Stimulated activated CD8-positive, alpha-beta memory T cell treated with anti-CD3 and anti-CD28 coated beads, Interleukin-4, amount 100 ng/mL, for 1 hour (primary cell): ENCODE measurements at places on chromosomes 1 and 21.

DNA sequence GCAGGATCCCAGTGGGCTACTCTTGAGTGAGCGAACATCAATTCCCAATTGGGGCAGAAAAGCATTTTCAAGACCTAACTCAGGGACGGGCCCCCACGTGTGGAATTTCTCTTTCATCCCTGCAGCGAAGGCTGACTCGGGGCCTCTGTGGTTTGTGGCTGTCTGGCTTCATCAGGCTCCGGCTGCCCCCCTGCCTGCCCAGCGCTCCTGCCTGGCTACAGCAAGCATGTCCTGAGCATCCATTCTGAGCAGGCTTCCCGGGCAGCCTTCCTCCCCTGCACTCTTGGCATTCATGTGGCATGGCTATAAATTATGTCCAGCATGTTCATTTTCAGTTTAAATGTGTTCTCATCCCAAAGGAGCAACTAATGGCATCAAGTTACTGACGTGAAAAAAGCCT, 588.1 kb downstream of the KIF26B start:
- no peak for DNase-seq

DNA sequence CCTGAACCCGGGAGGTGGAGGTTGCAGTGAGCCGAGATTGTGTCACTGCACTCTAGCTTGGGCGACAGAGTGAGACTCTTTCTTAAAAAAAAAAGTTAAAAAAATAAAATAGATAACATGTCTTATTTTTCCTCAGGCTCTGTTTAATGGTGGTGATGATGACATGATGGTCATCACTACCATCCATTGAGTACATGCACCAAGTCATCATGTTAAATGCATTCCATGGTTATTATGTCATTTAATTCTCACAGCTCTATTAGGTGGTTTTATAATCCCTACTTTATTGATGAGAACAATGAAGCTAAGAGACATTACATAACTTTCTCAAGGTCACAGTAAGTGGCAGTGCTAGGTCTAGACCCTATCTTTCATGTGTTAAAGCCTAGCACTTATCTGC, 34.4 kb upstream of the MAB21L3 start:
- no peak for DNase-seq

DNA sequence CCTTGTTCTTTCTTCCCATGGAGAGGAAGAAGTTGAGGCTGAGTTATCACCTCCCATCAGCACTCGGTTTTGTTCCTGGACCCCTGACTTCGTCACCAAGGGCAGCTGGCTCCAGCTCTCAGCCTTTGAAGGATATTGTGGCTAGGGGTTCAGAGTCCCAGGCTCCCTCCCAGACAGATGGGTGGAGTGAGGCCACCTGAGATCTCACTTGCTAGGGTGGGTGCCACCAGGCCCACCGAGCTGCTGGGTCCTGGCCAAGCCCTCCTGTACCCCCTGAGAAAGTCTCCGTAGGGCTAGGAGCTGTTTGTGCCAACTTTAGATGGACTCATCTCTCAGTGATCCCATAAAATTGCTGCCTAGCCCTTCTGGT, 6.9 kb downstream of the MX2 start:
- DNase-seq, result no peak

DNA sequence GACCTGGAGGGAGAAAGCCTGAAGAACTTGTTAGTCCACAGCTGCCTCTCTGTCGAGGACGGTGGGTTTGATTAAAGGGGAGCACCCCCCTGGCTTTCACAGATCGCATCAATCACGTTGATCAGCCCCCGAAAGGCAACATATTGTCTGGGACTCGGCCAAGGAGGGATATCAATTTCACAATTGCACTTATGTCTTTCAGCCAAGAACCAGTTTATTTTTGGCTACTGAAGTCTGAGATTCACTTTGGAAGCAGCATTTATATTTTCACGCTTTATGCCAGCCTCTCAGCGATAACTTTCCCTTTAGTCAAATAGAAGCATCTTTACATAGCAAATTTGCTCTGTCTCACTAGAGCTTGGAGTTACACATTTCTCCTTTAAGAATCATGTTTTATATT, 253.2 kb upstream of the RRP15 start:
- DNase-seq, result no peak

GRCh38 chr1:23613191-23614031, 54.1 kb upstream of the ID3 start:
- no peak for DNase-seq

- no peak for DNase-seq
Observed at GRCh38 chr1:18183533-18183932, 75.9 kb downstream of the IGSF21 start.

DNA sequence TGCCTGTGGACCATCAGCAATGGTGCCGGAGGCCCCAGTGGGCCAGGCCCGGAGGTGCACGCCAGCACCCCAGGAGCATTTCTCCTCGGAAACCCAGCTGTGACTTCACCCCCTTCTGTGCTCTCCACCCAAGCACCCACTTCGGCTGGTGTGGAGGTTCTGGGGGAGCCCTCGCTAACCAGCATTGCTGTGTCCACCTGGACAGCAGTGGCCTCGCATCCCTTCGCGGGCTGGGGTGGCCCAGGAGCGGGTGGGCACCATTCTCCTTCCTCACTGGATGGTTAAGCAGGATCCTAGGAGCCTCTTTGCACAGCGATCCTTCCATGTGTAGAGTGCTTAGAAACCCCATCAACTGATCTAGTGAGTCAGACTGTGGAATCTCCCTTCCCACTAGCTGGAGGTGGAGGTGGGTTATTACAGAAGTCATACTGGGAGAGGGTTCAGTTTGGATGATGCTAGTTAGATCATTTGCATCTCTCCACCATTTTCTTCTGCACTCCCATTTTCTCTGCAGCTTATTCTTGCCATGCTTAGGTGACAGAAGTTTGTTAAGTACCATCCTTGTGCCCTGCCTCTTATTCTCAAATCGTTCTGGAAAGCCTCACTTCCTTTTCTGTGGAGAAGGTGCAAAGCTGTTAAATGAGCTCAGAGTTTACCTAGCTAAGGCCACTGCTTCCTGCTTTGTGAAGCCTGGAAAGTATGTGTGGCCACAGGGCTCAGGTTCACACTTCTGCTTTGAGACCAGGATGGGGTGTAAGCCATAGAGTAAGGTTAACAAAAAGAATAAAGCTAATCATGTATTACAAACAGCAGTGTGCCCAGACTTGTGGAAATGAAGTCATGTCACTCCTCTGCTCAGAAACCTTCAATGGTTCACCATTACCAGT, 32.3 kb downstream of the TBX19 start:
- no peak for DNase-seq

DNA sequence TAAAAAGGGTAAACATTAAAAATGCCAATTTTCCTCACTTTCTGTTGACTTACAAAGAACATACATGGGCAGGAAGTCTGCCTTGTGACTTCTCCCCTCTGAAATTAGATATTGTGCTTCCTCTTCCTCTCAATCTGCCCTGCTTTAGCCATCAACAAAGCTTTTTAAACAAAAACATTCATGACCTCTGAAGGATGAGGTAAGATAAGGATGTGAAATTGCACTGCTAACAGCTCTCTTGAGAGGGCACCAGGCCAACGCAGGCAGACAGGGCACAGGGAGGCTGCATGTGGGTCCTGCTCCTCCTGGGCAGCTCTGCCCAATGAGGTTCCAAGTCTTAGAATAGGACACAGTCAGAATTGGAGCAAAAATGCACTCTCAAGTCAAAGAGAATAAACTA, 62.1 kb downstream of the DEGS1 start:
- DNase-seq, result no peak

DNA sequence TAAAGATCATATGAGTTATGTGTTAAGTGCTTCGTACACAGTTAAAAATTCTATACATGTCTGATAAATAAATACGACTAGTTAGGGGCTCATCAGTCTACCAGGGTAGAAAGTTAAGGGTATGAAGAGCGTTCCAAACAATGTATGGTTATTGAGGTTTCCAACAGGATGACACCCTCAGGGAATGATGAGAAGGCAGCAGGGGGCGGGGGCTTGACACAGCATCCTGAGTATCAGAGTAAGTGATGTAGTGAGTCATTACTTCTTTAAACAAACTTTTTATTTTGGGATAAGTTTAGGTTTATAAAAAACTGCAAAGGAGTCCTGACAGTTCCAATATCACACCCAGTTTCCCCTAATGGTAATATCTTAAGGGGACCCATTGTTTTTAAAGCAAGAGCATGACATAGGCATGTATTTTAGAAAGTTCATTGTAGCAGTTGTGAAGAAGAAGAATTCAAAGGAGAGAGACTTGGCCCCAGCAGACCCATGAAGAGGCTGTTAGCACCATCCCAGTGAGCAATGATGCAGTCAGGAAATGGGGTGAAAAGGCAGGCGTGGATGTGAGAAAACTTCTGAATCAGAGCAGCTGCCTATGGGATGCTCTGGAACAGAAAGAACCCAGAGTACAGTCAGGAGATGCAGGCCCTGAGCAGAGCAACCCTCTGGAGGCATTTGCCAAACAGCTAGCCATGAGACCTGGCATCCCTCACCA, 15.0 kb upstream of the PSMB2 start:
- no peak for DNase-seq

DNA sequence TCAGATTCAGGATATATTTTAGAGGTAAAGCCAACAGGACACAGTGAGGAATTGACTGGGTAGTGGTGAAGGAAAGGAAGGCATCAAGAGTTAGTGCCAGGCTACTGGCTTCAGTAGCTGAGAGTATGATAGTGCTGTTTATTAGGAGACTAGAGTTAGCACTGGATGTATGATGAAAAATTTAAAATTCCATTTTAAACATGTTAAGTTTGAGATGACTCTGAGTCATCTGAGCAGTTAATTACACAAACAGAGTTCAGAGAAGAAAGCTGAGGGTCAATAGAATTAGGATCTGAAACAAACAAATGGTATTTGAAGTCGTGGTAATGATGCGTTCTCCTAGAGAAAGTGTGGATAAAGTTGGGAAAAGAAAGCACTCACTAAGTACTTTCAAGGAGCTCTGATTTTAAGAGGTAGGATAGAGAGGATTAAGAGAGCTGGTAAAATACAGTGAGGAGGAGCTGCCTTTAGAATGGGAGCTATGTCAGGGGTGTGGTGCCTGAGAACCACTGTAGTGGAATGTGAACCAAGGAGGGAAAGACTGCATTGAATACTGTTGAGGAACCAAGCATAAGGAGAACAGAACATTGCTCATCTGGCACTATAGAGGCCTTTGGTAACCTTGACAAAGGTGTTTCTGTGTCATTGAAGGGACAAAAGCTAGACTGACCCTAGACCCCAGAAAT, 21.7 kb upstream of the SHCBP1L start:
- DNase-seq, result no peak

- no peak for DNase-seq
Observed at GRCh38 chr1:58931024-58931423, 147.2 kb upstream of the JUN start.

DNA sequence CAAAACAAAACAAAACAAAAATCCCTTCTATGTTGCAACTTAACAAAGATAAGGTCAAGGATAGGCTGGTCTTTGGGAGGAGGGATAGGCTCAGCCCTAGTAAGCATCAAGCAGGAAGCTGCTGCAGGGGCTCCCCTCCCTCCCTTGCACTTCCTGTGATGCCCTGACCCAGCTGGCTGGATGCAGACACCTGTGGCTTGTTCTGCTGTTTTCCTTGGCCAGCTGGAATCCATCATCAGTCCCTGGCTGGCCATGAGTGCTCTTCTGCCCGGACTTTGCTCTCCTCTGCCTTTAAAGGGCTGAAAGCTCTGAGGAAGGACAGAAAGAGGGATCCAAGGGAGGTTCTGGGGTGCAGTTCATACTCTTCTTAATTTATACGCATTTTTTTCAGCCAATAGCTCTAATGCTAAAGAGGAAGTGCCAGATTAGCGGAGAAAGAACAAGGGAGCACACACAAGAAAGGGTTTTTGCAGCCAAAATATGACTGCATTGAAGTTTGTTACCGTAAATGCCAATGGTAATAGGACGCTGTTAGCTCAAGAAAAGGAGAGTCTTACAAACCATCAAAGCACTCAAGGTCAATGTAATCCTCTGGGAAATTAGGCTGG, 19.9 kb upstream of the UBE2U start:
- no peak for DNase-seq

DNA sequence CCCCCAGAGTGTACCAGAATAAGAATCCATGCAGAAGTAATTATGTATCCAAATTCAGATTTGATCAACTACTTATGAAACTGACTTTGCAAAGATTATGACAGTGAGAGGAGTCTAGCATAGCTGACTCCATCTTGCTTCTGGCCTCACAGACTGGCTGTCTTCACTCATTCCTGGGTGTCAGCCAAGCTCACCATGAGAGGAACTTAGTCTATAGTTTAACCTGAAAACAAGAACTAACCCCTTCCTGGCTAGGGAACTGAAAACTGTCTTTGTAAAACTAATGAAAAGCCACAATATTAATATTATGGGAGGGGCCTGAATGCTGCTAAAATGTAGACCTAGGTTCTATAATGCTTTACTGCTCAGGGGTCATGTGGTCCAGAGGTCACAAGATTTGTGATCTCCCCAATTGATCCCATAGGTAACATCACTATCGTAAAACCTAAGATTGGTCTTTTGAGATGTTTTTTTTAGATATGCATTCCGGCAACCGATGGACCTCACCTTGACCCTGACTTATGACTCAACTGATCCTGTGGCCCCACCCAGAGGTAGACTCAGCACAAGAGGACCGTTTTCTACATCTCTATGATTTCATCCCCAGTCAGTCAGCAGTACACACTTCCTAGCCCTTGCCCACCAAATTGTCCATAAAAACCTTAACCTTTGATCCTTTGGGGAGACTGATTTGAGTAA, 55.2 kb downstream of the ATP1B1 start:
- DNase-seq, result no peak

DNA sequence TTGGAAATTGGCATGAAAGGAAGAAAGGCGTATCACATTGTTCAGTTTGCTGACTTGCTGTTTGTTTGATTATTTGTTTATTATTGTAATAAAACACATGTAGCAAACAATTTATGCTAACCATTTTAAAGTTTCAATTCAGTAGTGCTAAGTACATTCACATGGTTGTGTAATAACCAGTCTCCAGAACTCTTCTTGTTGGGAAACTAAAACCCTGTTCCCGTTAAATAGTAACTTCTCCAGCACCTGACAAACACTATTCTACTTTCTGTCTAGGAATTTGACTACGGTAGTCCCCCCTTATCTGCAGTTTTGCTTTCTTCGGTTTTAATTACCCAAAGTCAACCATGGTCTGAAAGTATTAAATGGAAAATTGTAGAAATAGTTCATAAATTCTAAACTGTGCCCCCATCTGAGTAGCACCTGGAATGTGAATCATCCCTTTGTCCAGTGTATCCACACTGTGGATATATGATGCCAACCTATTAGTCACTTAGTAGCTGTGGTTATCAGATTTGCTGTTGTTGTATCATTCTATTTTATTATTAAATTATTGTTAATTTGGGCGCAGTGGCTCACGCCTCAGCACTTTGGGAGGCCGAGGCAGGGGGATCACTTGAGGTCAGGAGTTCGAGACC, 5.5 kb downstream of the MORC3 start:
- DNase-seq, result no peak

DNA sequence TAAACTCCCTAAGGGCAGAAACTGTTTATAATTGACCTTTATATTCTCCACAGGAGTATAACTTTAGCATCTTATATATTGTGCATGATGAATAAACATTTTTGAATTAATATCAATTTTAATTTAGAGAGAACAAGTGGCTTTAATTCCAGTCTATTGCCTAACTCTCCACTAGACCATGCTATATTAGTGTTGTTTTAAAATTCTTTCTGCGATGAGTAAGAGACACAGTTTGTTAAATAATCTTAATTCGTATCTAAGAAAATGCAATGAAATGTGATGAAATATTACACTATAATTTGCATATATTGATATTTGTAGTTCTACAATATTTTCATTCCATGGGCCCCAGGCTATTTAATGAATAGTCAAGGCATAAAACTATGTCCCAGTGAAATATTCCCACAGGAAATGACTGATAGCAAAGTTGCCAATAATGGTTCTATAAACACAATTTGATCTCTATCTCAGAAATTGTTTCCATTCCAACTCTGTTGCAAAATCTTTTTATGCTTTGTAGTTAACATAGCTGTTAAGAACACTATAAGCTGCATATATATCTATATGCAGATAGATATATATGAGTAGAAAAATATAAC, 2.9 kb upstream of the SYDE2 start:
- no peak for DNase-seq
